ENCODE measurements at places on chromosomes 6 and 20.

GRCh38 chr6:79631693-79632172, 604 bp downstream of the SH3BGRL2 start:
- DNase-seq: no peak

DNA sequence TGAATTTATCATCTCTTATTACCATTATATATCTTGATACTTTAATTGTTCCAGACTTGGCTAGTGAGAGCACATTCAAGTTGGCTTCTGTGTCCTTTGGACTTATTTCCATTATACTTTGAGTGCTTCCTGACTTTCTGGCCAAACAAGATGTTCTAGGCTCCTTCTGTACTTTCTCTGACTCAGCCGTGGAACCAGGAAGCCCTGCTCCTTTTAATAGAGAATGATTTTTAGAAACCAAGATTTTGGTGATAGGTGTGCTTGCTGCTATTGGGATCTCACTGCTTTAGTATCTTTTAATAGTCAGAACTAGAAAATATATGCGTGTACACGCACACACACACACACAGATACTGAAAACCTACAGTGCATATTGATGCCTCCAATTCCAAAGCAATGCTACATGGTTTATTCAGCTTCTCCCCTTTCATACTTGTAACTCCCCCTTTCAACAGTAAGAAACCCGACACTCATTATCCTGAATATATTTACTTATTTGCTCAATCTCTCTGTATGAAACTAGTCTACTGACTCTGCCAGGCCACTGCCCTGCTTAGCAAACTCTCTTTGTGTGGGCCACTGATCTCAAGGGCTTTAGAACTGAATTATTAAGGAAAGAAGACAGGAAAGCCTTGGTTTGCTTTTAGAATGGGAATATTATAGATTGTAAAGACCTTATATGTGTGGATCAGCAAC, 42.7 kb upstream of the EZR start:
- no peak for DNase-seq

- no peak for DNase-seq
Observed at GRCh38 chr6:137299681-137300080, 80.5 kb upstream of the IFNGR1 start.

DNA sequence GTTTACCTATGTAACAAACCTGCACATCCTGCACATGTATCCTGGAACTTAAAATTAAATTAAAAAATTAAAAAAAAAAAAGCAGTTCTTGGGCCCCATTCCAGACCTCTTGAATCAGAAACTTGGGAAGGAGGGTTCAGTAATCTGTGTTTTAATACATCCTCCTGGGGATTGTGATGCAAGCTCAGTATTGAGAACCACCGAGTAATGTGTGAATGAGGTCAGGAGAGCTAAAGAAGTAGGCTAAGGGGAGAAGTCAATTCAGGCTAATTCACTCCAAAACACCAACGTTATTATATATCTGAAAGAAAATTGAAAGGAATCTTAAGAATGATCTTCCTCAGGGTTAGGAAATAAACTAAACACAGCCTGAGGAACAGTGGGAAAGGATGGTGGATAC, 120.4 kb downstream of the RNF144B start:
- DNase-seq: no peak

DNA sequence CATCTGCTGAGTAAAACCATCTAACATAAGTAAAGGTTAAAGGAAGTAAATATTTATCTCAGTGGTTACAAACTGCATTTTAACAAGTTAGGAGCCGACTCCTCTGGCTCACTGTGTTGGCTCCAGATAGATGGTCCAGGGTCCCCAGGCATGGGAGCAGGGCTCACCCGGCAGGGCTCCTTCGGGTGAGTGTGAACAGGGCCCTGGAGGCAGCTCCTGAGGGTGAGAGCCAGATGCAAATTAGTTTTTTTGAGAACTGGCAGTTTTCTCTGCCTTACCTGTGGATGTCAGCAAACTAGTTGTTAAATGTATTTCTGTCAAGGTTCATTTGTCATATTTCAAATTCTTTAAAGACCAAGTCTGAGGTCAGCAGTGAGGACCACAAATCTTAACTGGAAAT, 21.5 kb downstream of the TPBG start:
- DNase-seq: no peak

- DNase-seq: no peak
Observed at GRCh38 chr6:35170166-35170565, 29.0 kb upstream of the TCP11 start.

DNA sequence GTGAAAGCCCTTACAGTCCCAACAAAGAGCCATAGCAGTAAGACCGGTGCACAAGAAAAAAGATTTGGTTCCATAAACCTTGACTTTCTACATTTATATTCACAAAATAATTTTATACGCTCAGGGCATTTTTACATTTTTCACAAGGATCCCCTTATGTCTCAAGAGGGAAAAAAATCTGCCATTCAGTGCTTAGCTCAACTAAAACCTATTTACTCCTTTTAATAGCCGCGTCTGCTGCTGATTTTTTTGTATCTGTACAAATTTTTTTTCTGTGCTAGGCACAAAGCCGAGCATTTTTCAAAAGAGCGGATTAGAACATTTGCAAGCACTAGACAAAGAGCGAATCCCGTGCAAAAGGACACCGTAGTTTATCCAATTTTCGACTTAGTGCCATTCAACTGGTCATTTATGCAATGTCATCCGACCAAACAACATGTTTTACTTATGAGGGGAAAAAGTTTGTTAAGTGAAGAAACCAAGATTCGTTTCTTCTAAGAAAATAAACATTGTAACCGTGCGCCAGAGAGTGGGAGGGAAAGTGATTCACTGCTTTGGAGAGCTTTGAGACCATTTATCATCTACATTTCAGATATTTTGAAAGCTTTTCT, 3.7 kb downstream of the TFAP2D start:
- DNase-seq: no peak

DNA sequence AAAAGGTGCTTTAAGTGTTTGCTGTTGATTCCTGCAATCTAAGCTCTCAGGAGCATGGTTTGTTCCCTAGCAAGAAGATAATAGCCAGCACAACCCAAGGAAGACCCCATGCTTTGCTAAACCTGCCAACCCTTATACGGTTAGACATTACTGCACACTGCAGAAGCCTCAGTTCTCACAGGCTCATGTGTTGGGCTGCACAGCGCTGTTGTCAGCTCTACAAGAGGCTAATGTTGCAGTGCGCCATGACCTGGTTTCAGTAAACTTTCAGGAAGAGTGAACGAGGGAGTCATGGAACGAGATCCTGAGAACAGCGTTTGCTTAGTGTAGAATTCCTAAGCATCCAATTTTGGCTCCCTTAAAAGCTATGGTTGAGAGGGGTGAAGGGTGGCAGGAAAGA, 218.5 kb downstream of the ARHGAP18 start:
- no peak for DNase-seq

GRCh38 chr6:68639826-68640490, 4.9 kb downstream of the ADGRB3 start:
- no peak for DNase-seq

DNA sequence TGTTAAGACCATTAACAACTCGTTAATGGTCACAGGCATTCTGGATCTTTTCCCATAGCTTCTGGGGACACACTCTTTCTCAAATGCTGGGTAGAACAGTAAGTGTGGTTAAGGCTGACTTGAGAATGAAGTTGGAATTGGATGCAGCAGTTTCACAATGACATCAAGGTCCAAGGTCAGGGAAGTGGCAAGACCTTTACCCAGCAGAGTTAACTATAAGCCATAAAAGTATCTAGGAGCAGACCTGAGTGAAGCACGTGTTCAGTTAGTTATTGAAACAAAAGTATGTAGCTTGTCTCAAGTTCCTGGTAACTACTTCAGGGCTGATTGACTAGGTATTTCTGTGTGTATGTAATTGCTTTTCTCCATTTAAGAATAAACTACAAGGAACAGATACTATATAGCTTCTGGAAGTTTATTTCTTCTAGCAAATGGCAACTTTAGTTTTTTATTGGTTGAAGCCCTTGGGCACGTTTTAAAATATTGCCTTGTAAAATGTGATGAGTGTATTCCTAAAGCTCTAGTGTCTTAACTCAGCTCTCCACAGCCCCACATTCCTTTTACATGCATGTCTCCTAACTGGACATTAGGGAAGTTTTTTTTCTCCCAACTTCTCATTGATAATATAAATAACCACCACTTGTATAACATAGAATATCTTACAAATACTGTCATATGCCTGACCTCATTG, 479.0 kb upstream of the CITED2 start:
- no peak for DNase-seq

- no peak for DNase-seq
Observed at GRCh38 chr6:37100745-37101144, 69.2 kb upstream of the PIM1 start.

GRCh38 chr20:59831024-59831915, 102.2 kb downstream of the SYCP2 start:
- DNase-seq: peak; percentile 65

GRCh38 chr6:46217671-46218131, 46.9 kb upstream of the ENPP5 start:
- DNase-seq: no peak

GRCh38 chr6:2448826-2449571, 203.6 kb upstream of the GMDS start:
- peak; percentile 56 for DNase-seq

DNA sequence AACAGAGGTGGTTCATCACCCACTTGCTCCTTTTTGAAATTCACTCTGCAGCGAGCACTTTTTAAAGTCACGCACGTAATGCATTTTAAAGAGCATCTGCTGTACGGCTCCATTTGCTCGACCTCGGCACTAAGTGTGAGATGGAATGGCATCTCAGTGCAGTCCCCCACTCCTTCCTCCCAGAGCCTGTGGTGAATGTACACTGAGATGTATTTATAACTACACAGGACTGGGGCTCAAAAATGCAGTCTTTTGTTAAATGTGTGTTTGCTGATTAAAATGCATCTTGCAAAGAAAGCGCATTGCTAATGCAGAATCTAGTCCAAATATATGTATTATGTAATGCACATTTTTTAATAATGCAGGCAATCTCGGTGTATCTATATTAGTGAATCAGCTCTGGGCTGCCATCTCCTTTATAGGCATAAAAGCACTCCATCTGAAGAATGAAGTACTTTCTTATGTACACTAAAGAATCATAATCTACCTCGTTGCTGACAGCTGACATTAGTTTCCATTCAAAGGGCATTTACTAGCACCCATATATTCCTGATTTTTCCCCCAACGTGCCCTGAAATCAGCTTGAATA, 14.0 kb downstream of the GNAS-AS1 start:
- no peak for DNase-seq

Measured in kidney capillary endothelial cell (primary cell).